ENCODE measurements at places on chromosomes 7 and 10. TPM values are rescaled to one million over a fixed set of nuclear protein-coding genes. Genes with fewer than 3 reads are reported as not detected.

Gene TEX47
- not detected for total RNA-seq

Gene SLC16A12
- 3.6 TPM for total RNA-seq

Gene C10orf105
- total RNA-seq = 0.16 TPM

Gene METTL27
- 5.7 TPM for total RNA-seq

Gene ELFN1
- 4.0 TPM for total RNA-seq

Gene ZNF853
- total RNA-seq = 4.4 TPM

Gene HOXA3
- total RNA-seq = 4.5 TPM

- no peak for DNase-seq
Measured at GRCh38 chr10:89063465-89063864, 72.9 kb downstream of the FAS start.

GRCh38 chr10:30178356-30178964, 119.1 kb upstream of the JCAD start:
- DNase-seq = no peak

DNA sequence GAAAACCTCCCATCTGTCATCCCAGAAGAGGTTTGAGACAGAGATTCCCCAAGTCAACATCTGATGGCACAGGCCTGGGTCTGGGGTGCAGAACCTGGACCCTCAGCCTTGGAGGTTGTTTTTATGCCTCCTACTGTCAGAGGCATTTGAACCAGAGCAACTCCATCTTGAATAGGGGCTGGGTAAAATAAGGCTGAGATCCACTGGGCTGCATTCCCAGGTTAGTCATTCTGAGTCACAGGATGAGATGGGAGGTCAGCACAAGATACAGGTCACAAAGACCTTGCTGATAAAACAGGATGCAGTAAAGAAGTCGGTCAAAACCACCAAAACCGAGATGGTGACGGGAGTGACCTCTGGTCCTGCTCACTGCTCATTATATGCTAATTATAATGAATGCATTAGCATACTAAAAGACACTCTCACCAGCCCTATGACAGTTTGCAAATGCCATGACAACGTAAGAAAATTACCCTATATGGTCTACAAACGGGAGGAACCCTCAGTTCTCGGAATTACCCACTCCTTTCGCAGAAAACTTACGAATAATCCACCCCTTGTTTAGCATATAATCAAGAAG, 92.0 kb downstream of the ITGA8 start:
- no peak for DNase-seq

- DNase-seq = no peak
Measured at GRCh38 chr7:121344497-121344896, 15.7 kb downstream of the WNT16 start.

- DNase-seq = no peak
Measured at GRCh38 chr10:17847585-17848296, 38.6 kb downstream of the MRC1 start.

- DNase-seq = no peak
Measured at GRCh38 chr7:91127959-91128358, 136.3 kb upstream of the FZD1 start.

DNA sequence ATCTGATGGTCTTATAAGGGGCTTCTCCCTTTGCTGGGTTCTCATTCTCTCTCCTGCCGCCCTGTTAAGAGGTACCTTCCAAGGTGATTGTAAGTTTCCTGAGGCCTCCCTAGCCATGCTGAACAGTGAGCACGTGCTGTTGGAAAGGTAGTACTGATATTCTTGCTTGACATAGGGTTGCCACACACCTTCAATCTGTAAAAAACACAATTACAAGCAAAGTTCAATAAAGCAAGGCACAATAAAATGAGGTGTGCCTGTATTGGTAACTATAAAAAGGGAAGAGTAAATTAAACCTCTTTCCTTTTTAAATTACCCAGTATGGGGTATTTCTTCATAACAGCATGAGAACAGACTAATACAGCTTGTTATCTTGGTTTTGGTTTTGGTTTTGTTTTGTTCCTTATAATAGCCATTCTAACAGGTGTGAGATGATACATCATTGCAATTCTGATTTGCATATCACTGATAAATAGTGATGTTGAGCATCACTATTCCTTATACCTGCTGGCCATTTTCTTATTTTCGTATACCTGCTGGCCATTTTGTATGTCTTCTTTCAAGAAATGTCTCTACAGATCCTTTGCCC, 164.9 kb upstream of the TRIM24 start:
- DNase-seq = no peak

DNA sequence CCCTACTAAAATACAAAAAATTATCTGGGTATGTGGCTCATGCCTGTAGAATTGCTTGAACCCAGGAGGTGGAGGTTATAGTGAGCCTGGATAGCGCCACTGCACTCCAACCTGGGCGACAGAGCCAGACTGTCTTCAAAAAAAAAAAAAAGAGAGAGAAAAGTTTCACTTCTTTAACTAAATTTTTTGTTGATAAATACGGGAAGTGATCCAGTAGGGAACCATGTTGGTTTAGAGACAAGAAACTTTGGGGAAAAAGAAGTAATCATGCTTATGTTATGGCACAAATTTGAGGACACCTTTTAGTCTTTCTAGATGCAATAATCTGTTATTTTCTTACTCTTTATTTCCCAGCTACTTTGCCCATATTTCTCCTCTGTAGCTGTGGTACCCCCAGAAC, 309.7 kb downstream of the TYW1 start:
- DNase-seq = no peak

GRCh38 chr10:127578961-127579305, 29.8 kb downstream of the NPS start:
- no peak for DNase-seq

DNA sequence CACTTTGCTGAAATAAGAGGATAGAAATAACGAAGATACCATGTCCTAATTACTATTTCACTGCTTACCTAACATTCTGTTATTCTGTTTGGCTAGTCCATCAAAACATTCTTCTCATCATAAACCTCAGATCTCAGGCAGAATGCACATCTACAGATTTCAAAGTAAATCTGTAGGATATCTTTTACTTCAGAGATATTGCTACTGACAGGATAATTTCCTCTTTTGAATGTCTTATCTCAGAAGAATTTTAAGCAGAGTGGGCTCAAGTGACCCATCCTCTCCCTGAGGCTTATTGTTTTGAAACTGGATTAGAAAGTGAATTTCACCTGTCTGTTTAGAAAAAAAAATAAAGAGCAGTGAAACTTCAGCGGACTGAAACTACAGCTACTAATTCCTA, 83.6 kb downstream of the SEMA3C start:
- DNase-seq = no peak

- no peak for DNase-seq
Measured at GRCh38 chr7:81111781-81112540, 193.1 kb upstream of the SEMA3C start.

- no peak for DNase-seq
Measured at GRCh38 chr7:86645225-86645608, 1.5 kb downstream of the GRM3 start.

- DNase-seq = no peak
Measured at GRCh38 chr10:66307826-66308225, 618.0 kb upstream of the LRRTM3 start.

- DNase-seq = no peak
Measured at GRCh38 chr7:1007901-1008300, 24.9 kb downstream of the CYP2W1 start.

DNA sequence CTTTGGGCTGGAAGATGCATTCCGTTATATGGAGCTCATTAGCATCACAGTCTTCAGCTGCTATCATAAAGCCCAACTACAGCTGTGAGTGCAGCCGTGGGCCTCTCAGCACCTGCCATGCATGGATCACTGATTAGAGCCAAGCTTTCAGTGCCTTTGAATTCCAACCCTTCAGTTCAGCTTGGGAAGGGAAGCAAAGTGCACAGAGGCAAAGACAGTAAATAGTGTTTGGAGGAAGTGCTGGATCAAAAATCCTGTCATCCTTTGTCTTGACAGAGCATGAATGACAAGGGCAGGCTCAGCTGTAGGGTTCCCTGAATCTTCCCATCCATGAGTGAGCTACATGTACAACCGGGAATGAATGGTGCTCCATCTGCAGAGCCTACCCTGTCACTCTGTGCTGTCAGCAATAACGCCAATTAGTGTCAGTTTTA, 153.7 kb downstream of the DNAJB9 start:
- DNase-seq = no peak

DNA sequence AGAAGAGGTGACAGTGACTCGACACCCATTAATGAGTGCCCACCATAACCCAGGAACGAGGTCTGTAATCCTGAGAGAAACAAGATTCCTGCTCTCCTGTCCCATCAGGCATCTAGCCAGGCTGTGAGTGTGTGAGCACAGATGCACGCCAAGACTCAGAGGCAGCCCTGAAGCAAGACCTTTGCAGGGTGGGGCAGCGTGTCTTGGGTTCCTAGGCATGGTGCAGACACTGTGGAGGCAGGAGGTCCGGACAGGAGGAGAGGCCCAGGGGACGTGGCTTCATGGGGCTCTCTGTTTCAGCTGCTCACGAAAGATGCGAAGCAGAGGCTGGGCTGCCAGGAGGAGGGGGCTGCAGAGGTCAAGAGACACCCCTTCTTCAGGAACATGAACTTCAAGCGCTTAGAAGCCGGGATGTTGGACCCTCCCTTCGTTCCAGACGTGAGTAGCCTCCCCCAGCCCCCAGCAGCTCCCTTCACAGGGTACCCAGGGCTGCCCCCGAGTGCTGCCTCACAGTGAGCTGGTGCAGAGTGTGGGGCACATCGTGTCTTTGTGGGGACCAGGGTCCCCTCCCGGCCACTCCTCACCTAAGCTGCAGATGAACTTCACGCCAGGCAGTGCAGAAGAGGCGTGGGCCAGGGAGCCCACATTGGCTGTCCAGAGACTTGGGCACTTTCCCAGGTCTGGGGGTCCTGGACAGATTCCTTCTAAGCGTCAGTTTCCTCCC, 94.5 kb downstream of the RGS10 start:
- DNase-seq = no peak

GRCh38 chr10:17179002-17179401, 22.5 kb downstream of the TRDMT1 start:
- no peak for DNase-seq

DNA sequence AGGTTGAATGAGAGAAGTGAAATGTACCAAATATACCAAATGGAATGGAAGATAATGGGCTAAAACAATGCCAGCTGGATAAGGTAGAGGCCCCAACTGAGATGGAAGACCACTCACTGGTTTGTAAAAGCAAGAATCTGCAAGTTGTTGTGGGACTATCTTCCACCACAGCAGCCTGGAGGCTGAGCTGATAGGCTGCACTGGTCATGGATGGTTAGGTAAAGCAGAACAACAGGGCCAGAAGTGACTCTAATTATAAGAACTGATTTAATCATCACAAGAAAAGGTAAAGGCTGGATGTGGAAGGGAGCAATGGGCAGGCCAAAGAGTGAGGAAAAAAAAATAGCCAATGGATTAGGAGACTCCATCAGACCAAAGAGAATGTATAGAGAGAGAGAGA, 11.8 kb downstream of the TFEC start:
- no peak for DNase-seq

- no peak for DNase-seq
Measured at GRCh38 chr10:16436367-16436757, 448 bp upstream of the PTER start.

- no peak for DNase-seq
Measured at GRCh38 chr10:78017856-78018255, 11.5 kb downstream of the POLR3A start.

DNA sequence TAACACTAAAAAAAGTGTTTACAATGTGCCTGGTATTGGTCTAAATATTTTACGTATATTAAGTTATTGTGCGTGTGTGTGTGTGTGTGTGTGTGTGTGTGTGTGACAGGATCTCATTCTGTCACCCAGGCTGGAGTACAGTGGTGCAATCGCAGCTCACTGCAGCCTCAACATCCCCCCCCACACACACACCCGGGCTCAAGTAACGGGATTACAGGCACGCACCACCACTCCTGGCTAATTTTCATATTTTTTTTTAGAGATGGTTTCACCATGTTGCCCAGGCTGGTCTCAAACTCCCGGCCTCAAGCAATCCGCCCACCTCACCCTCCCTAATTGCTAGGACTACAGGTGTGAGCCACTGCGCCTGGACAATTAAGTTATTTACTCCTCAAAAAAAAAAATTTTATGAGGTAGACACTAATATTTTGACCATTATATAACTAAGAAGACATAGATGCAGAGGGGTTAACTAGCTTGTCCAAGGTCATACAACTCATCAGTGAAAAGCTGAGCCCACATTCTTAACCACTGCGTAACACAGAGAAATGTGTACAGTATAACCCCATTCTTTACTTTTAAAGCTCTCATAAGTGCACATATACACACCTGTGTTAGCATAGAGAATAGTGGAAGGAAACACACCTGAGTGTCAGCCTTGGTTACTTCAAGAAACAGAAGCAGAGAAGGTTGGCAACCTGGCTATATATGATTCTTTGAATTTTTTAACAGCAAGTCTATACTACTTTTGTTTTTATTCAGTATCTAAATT, 35.0 kb downstream of the DNAJC12 start:
- no peak for DNase-seq

- DNase-seq = no peak
Measured at GRCh38 chr10:44205067-44205466, 179.8 kb downstream of the CXCL12 start.
